ENCODE measurements at places on chromosomes 6 and 20.

- DNase-seq, result no peak
These were observed 111.2 kb upstream of the CNKSR3 start for GRCh38 chr6:154621686-154622085.

- DNase-seq, result no peak
These were observed 22.4 kb upstream of the MROH8 start for GRCh38 chr20:37201827-37202162.

- DNase-seq, result peak; percentile 70
These were observed 12.9 kb upstream of the C20orf144 start for GRCh38 chr20:33649201-33649681.

- DNase-seq, result no peak
These were observed 10.8 kb upstream of the EEF1E1 start for GRCh38 chr6:8113131-8113654.

DNA sequence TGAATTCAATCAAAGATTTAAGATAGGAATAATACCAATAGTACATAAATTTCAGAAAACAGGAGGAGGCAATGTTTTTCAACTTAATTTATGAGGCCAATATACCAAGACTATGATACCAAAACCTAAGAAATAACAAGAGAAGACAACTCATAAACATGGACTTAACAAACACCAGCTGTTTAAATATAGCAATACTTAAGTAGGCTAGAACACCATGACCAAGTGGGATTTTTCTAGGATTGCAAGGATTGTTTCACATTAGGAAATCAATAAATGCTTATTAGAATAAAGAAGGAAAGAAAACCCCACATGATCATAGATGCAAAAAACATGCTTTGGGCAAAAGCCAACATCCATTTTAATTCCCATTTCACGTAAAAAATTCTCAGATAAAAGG, 355.1 kb downstream of the EPM2A start:
- DNase-seq, result no peak

DNA sequence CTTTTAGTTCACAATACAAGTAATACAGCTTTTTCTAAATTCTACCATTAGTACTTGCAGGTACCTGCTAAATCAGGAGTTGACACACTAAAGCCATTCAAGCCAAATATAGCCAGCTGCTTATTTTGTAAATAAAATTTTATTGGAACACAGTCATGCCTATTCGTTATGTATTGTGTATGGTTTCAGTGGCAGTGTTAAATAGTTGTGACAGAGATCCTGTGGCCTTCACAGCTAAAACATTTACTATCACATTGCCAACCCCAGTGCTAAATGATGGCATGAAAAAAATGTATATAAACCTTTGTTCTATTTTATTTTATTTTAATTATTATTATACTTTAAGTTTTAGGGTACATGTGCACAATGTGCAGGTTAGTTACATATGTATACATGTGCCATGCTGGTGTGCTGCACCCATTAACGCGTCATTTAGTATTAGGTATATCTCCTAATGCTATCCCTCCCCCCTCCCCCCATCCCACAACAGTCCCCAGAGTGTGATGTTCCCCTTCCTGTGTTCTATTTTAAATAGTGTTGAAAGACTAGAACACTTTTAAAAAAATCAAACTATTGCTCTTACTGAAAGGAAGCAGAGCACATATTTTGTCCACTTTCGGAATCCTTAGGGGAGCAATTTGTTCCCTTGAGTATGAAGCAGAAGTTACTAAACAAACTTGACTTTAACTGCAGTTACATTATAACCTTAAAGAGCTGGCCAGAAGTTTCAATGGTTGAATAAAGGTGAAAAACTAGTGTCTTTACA, 115.7 kb downstream of the PRIM2 start:
- no peak for DNase-seq

- peak; percentile 22 for DNase-seq
These were observed 179.1 kb upstream of the EYA4 start for GRCh38 chr6:133062077-133062476.

DNA sequence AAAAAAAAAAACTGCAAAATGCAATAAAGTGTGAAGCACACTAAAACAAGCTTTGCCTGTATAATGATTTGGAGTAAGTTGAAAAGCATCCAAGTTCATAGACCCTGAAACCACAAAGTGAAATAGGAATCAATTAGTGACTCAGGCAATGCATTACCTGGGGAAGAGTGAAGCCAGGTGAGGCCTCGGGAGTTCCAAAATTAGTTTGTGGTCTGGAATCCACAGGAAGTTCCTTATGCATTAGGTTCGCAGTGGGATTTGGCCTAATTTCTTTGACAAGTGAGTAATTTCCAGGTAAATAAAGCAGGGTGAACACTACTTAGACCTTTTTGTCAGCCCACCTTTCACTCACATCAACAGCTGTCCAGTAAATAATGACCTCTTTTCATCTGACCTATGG, 490.8 kb downstream of the CBLN4 start:
- no peak for DNase-seq

- DNase-seq, result no peak
These were observed 35.3 kb upstream of the EZR start for GRCh38 chr6:158854214-158855101.

GRCh38 chr6:47680051-47680450, 18.3 kb upstream of the ADGRF4 start:
- DNase-seq, result no peak

- no peak for DNase-seq
These were observed 31.9 kb downstream of the WDR27 start for GRCh38 chr6:169669889-169670288.

DNA sequence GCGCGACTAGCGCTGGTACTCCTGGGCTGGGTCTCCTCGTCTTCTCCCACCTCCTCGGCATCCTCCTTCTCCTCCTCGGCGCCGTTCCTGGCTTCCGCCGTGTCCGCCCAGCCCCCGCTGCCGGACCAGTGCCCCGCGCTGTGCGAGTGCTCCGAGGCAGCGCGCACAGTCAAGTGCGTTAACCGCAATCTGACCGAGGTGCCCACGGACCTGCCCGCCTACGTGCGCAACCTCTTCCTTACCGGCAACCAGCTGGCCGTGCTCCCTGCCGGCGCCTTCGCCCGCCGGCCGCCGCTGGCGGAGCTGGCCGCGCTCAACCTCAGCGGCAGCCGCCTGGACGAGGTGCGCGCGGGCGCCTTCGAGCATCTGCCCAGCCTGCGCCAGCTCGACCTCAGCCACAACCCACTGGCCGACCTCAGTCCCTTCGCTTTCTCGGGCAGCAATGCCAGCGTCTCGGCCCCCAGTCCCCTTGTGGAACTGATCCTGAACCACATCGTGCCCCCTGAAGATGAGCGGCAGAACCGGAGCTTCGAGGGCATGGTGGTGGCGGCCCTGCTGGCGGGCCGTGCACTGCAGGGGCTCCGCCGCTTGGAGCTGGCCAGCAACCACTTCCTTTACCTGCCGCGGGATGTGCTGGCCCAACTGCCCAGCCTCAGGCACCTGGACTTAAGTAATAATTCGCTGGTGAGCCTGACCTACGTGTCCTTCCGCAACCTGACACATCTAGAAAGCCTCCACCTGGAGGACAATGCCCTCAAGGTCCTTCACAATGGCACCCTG, 1.6 kb downstream of the TPBG start:
- peak; percentile 47 for DNase-seq

- no peak for DNase-seq
These were observed 55.4 kb downstream of the SNAI1 start for GRCh38 chr20:50038169-50038568.

DNA sequence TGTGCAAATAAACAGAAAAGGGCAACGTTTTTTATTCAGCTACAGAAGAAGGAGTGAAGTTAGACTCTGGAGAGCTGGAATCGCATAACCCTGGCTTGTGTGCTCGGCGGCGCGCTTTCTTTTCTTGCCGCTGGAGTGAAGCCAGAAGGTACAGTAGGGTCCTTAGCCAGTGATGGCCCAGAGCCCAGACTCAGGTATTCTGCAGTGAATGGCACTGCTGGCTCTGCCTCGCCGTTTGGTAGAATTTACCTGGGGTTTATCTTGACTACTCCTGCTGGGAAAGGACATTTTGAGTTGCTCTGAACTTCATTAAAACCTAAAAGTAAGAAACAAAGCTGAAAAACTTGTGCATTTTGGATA, 56.9 kb upstream of the TIAM2 start:
- peak; percentile 38 for DNase-seq

DNA sequence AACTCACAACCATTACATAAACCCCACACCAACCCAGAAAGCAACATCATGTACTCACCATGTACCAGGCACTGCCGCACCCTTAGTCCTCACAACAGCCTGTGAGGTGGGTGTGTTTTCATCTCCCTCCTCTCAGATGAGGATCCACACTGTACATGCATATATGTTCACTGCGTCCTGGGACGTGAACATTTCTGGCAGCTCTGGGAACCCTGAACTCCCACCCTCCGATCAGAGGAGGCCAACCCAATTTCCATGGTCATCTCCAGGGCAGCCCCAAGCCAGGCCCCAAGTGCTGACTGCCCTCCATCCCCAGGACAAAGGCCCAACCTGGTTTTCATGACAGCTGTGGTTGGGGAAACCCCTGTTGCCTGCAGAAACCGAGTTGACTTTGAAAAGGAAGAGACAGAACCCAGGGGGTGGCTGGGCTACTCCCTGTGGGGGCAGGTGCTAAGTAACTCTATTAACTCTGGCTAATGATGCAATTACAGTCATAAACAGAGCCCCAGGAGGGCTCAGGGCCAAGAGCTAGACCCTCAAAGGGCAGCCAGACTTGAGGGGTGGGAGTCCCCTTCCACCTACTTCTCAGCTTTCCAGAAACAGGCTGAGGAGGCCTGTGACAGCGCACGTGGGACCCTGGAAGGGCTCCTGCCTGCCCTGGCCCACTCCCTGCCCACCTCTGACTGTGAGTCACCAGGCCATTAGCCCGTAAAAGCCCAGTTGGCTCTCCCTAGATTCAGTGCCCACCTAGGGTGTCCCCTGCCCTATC, 2.6 kb downstream of the TFEB start:
- DNase-seq, result no peak

GRCh38 chr6:135686784-135687301, 164.7 kb upstream of the PDE7B start:
- no peak for DNase-seq

DNA sequence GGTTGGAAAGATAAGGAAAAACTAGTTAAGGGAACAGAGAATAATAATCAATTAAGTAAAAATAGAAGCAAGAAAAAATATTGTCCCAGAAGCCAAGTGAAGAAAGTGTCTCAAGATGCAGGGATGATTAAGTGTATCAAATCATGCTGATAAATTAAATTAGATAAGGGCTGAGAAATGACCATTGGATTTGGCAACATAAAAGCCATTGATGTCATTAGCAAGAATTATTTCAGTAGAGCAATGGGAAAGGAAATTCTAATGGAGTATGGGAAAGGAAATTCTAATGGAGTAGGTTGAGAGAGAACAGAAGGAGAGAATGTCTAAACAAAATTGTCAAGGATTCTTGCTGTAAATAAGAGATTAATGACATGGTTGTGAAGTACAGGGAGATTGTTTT, 146.8 kb downstream of the TFAP2B start:
- no peak for DNase-seq

DNA sequence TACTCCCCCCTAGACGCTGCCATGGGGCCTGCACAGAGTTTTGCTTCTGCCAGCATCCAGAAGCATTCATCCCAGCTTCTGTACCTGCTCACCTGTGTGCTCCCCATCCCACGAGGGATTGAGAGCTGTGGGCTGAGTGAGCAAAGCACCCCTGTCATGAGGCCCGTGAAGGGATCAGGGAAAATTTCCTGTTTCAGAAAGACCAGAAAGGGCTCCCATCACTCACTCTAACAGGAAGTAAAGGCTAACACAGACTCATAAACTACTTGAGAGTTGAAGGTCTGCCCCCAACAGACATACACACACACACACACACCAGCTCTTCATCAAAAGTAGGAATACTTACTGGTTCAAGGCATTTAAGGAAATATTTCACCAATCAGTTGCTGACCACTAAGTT, 256.5 kb upstream of the NT5E start:
- no peak for DNase-seq

GRCh38 chr20:56833427-56833826, 204.3 kb downstream of the TFAP2C start:
- no peak for DNase-seq

DNA sequence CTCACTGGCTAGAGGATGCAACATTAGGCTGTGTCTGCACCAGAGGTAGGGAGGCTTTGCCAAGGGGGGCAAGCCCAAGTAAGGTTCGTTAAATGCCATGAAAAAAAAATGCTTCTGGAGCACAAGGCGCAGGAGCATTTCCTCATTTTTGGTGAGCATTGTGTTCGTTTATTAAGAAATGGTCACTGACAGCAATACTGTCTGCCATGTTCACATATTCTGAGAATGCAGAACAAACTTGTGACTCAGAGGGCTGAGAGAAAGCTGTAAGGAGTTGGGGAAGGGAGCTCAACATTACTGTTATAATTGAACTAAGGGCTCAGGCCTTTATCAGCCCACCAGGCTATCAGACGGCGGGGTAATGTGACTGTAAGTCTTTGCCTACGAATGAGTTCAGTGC, 465.4 kb upstream of the BTBD3 start:
- DNase-seq, result no peak

- peak; percentile 10 for DNase-seq
These were observed 250.5 kb upstream of the AFDN start for GRCh38 chr6:167576050-167576741.

GRCh38 chr20:44618318-44618731, 33.2 kb downstream of the ADA start:
- DNase-seq, result no peak

- DNase-seq, result no peak
These were observed 45.7 kb downstream of the NKAIN2 start for GRCh38 chr6:123849406-123849805.

DNA sequence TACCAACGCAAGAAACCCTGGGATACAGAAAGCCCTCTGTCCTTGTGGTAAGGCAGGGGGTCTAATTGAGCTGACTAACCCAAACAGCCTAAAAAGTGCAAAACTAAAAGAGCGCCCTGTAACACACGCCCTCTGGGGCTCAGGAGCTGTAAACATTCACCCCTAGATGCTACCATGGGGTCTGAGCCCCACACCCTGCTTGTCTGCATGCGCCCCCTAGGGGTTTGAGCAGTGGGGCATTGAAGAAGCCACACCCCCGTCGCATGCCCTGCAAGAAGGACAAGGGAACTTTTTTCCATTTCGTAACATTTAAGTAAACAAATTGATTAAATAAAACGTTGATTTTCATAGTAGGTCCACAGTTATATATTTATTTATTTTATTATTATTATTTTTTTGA, 616.9 kb upstream of the MAN1A1 start:
- DNase-seq, result no peak

DNA sequence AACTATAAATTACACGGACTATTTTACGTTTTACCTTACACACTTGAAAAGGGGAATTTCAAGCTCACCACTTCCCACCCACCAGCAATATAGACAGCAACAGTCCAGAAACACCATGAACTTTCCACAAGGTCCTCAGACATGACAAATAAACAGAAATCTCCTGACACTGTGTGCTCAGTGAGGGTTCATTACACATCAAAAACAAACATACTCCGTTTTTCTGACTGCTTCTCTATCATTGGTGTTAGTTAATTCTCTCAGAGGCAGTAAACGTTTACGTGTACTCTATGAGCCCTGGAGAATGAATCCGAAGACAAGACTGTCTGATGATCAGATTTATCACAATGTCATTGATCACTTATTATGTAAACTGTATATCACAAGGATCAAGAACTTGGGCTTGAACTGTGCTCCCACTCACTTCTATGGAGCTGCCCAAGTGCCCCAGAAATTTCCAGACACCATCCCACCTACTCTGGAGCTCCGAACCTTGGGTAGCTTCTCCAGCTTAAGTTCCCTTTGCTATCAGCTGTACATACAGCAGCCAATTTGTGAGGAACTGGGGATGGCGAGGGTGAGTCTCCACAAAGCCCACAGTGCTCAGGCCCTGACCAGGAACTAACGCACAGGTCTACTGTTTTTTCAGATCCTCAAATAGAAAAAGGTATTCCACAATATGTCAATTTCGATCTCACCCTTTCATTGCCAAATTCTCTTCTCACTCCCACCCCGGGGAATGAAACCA, 86.0 kb downstream of the ALDH8A1 start:
- no peak for DNase-seq

Measured in femur (tissue), 1 donor.